ENCODE measurements at places on chromosomes 12 and 14.
A peak's percentile ranks its signal among the peaks of the same experiment; 100 is the strongest.

- peaks cover 45% of the 10 kb centered on the region for H3K27me3 ChIP-seq
- H3K4me1 ChIP-seq: peaks cover 8% of the 10 kb centered on the region
- H3K36me3 ChIP-seq: no peaks in the 10 kb centered on the region
- no peak overlapping the region for H3K4me3 ChIP-seq
These were observed 178.5 kb upstream of the RTL1 start for GRCh38 chr14:101082036-101082435.

- no peaks in the 10 kb centered on the region for H3K27me3 ChIP-seq
- H3K4me3 ChIP-seq: peak overlapping the region; percentile 63
- peak overlapping the region; percentile 92 for H3K27ac ChIP-seq
These were observed 923 bp downstream of the STAT2 start for GRCh38 chr12:56358836-56359532.

DNA sequence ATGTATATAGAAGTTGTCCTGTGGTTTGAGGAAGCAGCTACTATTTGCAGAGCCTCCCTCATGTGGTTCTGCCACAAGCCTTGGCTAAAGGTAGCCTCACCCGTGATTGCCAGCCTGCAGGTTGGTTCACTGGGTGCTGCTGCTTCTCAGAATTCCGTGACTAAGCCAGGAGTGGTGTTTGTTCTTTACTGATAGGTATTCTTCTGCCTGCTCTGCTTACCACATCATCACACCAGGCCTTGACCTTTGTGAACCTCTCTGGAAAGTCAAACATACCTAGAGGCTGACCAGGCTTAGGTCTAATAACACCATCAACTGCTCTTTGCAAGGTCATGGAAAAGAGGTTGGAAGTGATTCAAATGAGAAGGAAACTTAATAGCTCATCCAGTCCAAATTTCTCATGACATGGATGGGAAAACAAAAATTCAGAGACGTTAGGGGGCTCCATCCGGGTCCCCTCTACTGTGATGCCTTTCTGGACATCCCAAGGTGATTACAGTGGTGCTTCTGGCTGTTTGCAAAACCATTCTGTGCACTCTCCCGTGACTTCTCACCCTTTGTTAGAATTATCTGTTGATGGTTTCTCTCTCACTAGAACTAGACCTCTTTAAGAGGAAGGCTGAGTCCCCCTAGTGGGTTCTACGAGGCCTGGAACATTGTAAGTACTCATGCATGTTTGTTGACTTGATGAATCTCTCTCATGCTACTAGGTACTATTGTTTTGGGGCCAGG, 8.5 kb upstream of the SOCS2 start:
- H3K4me1 ChIP-seq: no peaks in the 10 kb centered on the region
- no peak overlapping the region for H3K27ac ChIP-seq
- H3K27me3 ChIP-seq: peaks cover 5% of the 10 kb centered on the region
- no peaks in the 10 kb centered on the region for H3K36me3 ChIP-seq

GRCh38 chr14:72612041-72612440, 281.9 kb downstream of the DPF3 start:
- H3K27ac ChIP-seq: no peak overlapping the region
- DNase-seq: peak; percentile 56
- no peak overlapping the region for H3K4me3 ChIP-seq
- no peaks in the 10 kb centered on the region for H3K27me3 ChIP-seq
- no peaks in the 10 kb centered on the region for H3K36me3 ChIP-seq

DNA sequence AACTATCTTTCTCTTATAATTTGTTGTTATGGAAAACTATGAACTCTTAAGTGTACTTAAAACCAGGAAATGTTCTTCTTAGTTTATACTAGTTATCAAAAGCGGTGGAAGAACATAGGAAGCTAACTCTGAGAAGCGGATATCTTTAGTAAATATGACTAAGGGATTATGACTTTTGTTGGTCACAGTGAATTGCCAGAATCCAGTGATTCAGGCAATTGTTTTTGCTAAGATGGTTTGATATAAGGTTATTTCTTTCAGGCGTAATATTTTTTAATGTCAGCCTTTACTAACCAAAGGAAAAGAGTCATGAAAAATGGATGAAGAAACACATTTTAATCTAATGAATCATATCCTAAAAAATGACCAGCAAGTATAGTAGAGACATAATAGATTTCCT, 473.5 kb downstream of the FOXG1 start:
- H3K36me3 ChIP-seq: no peaks in the 10 kb centered on the region
- H3K4me1 ChIP-seq: no peaks in the 10 kb centered on the region
- H3K27ac ChIP-seq: no peak overlapping the region
- no peak overlapping the region for H3K4me3 ChIP-seq

DNA sequence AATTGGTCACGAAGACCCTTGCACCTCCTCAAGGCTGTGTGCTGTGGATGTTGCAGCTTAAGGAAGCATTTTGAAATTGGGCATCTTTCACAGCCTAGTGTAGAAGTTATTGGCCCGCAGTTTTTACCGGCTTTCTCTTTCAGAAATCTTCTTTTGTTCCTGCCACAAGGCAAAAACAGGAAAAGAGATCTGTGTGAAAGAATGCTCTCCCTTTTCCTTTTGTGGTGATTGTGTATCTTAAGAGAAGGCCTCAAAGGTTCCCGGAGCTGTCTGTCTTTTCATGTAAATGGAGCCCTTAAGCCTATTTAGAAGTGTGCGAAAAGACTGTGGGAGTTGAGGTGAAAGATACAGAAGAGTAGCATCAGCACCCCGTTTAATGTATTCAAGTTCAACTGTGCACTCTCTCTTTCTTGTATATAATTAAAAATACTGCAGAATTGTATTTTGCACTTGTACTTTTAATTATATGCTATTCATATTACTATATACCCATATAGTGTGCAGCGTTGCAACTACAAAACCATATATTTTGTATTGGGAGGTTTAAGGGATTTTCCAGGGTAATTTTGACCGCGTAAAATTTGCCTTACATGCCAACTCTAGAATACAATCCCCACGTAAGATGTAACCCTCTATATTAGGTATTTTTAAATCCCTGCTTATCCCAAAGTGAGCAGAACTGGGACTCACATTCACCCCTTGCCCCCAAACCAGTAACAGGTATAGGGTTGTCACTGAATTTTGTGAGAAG, 441.7 kb downstream of the RAD51B start:
- no peaks in the 10 kb centered on the region for H3K27me3 ChIP-seq
- no peaks in the 10 kb centered on the region for H3K36me3 ChIP-seq
- H3K4me1 ChIP-seq: peaks cover 5% of the 10 kb centered on the region
- H3K4me3 ChIP-seq: no peak overlapping the region

DNA sequence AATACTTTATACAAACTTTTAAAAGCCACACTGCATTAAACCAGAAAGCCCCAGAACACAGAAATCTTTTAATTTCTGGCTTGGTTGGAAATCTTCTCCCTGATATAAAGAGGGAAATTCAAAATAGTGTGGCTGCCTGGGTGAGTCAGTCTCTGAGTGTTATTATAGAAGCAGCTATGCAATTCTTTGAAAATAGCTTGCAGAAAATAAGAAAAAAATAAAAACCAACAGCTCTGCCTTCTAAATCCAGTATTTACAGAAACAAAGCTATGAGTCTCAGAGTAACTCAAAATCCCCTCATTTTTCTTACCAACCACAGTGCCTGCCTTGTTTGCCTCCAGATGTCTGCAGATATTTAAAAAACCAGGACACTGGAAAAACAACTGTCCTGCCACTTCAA, 68.6 kb upstream of the FERMT2 start:
- H3K4me3 ChIP-seq: no peak overlapping the region
- DNase-seq: no peak
- H3K4me1 ChIP-seq: no peaks in the 10 kb centered on the region
- no peaks in the 10 kb centered on the region for H3K27me3 ChIP-seq
- no peak overlapping the region for H3K27ac ChIP-seq

- H3K4me3 ChIP-seq: no peak overlapping the region
- no peak overlapping the region for H3K27ac ChIP-seq
- no peaks in the 10 kb centered on the region for H3K36me3 ChIP-seq
- H3K4me1 ChIP-seq: no peaks in the 10 kb centered on the region
- peaks cover 12% of the 10 kb centered on the region for H3K27me3 ChIP-seq
These were observed 44.4 kb downstream of the NTF3 start for GRCh38 chr12:5476356-5476755.

GRCh38 chr12:65334521-65334920, 56.0 kb downstream of the MSRB3 start:
- H3K4me3 ChIP-seq: no peak overlapping the region
- no peak for DNase-seq
- peaks cover 6% of the 10 kb centered on the region for H3K4me1 ChIP-seq
- no peaks in the 10 kb centered on the region for H3K27me3 ChIP-seq

DNA sequence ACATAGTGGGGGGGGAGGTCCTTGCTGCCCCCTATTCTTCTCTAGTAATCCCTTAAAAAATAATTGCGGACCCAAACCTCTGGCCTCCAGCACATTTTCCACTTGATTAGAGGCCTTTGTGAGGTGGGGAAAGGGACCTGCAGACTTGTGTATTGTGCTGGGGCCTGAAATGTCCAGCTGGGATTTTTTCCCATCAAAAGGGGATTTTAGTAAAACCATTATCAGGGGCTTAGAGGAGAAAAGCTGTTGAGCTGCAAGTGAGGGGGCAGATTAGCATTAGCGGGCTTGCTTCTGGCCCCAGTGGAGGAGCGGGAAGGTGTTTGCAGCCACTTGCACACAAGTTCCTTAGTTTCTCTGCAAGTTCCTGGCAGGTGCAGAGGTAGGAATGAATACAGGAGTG, 13.9 kb downstream of the FBXL14 start:
- no peak for DNase-seq
- H3K27me3 ChIP-seq: no peaks in the 10 kb centered on the region
- no peak overlapping the region for H3K27ac ChIP-seq
- no peaks in the 10 kb centered on the region for H3K36me3 ChIP-seq
- H3K4me3 ChIP-seq: no peak overlapping the region

DNA sequence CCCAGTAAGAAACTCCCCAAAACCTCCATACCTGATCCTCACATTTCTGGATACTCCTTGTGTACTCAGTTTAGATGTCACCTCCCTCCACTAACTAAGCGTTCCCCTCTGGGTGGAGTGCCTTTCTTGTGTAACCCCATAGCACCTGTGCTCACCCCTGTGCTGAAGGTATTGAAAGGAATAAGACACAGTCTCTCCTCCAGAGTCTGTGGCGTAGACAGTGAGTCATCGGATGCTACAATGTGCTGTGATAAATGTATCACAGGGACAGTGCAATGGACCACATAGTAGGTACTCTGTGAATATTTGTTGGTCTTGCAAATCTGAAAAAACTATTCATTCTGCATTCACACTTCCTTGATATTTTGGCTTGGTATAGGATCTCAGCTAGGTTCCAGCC, 30.8 kb downstream of the TSPAN9 start:
- no peak overlapping the region for H3K27ac ChIP-seq
- no peaks in the 10 kb centered on the region for H3K27me3 ChIP-seq
- peaks cover 3% of the 10 kb centered on the region for H3K36me3 ChIP-seq
- DNase-seq: no peak

- H3K27ac ChIP-seq: no peak overlapping the region
- no peak overlapping the region for H3K4me3 ChIP-seq
- no peaks in the 10 kb centered on the region for H3K36me3 ChIP-seq
- DNase-seq: no peak
These were observed 1585.3 kb upstream of the TMEM132C start for GRCh38 chr12:126681676-126682075.

DNA sequence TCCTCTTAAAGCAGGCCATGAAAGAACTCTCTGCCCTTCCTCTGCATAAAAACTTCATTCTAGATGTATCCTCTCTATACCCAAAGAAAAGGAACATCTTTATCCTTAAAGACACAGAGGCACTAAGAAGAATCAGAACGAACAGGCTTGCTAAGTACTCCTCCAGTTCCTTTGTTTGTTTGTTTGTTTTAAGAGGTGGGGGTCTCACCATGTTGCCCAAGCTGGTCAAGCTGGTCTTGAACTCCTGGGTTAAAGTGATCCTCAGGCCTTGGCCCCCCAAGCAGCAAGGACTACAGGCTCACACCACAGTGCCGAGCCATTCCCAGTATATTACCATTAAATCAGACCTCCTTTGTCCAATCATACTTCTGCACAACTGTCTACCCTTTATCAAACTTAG, 14.0 kb downstream of the GDF3 start:
- no peaks in the 10 kb centered on the region for H3K4me1 ChIP-seq
- H3K27ac ChIP-seq: no peak overlapping the region
- no peaks in the 10 kb centered on the region for H3K36me3 ChIP-seq
- DNase-seq: no peak
- no peak overlapping the region for H3K4me3 ChIP-seq
- peaks cover 3% of the 10 kb centered on the region for H3K27me3 ChIP-seq

DNA sequence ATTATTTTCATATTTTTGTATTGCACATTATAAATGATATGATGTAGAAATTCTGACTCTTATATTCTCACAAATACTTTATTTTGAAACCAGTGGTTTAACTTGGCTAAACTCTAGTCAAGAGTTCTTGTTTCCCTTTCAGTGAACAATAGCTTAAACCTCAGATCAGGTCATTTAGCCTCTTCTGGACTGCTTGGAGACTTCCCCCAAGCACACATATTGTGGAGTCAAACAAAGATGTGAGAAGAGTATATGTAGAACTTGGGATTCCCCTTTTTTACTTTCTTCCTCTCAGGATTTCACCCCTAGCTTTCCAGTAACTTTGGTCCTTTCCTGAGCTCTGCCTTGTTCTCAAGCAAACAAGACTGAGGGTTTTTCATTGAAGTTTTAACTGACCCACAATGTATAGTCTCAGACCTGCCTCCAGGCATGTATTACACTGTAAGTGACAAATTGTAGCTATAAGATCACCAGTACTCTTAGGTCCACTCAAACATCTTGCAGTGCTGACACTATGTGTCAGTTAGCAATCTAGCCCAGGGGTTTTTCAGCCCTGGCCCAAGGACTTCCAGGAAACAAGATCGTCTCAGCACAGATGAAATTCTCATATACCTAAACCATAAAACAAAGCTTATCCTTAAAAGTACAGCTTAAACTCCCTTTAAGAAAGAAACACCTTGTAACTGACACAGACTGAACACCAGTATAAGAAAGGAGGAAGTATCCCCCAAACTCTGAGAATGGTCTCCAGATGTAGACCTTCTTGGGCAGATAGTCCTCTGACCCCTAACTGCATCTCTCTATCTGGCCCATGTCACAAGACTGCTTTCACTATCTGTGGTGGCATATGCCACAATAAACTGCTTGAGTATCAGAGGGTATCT, 98.6 kb downstream of the SLC6A15 start:
- H3K27ac ChIP-seq: no peak overlapping the region
- no peak overlapping the region for H3K4me3 ChIP-seq
- no peaks in the 10 kb centered on the region for H3K4me1 ChIP-seq
- no peak for DNase-seq
- no peaks in the 10 kb centered on the region for H3K27me3 ChIP-seq

- no peak overlapping the region for H3K4me3 ChIP-seq
- H3K4me1 ChIP-seq: no peaks in the 10 kb centered on the region
- H3K27ac ChIP-seq: no peak overlapping the region
- no peaks in the 10 kb centered on the region for H3K27me3 ChIP-seq
- no peak for DNase-seq
These were observed 362.1 kb upstream of the STXBP6 start for GRCh38 chr14:25411781-25412757.

- no peak overlapping the region for H3K4me3 ChIP-seq
- no peak overlapping the region for H3K27ac ChIP-seq
- no peaks in the 10 kb centered on the region for H3K4me1 ChIP-seq
- no peaks in the 10 kb centered on the region for H3K27me3 ChIP-seq
These were observed 193.9 kb downstream of the TRHDE start for GRCh38 chr12:72465940-72466630.

- DNase-seq: no peak
- no peak overlapping the region for H3K27ac ChIP-seq
- H3K36me3 ChIP-seq: no peaks in the 10 kb centered on the region
- no peaks in the 10 kb centered on the region for H3K27me3 ChIP-seq
These were observed 207.6 kb upstream of the PDZRN4 start for GRCh38 chr12:40980427-40980961.

- H3K27me3 ChIP-seq: peaks cover 4% of the 10 kb centered on the region
- H3K4me1 ChIP-seq: peaks cover 12% of the 10 kb centered on the region
- no peaks in the 10 kb centered on the region for H3K36me3 ChIP-seq
- H3K4me3 ChIP-seq: no peak overlapping the region
- DNase-seq: no peak
- H3K27ac ChIP-seq: no peak overlapping the region
These were observed 97.0 kb downstream of the TMEM30B start for GRCh38 chr14:61184112-61184511.

Measured in suprapubic skin (tissue), 4 donors.